IPS DF 19.7 (cell line): ENCODE measurements at places on chromosomes 1 and 21.

GRCh38 chr1:191618181-191618580 lies 540.1 kb upstream of the RGS18 start:
- DNase-seq: no peak

DNA sequence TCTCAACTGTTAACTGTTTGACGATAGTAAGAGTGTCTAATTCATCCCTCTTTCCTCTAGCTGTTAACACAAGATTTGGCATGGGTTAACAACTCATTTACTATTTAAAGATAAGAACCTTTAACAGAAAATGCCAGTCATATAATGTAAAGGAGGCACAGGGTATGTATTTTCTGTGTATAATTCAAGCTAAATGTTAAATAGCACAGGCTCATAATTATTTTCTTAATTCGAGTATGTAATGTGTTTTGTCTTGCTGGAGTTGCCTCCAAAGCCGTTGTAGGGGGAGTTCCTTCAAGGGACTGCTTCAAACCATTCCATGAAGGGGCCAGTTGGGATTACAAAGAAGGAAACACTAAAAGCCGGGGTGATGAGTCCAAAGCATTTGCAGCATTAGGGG lies 111.5 kb downstream of the NCAM2 start:
- no peak for DNase-seq

GRCh38 chr1:197252973-197253372 lies 15.1 kb upstream of the CRB1 start:
- DNase-seq: no peak

GRCh38 chr1:38997901-38998190 lies 6.8 kb downstream of the AKIRIN1 start:
- DNase-seq: no peak

GRCh38 chr1:241749041-241749944 lies 97.2 kb downstream of the WDR64 start:
- DNase-seq: no peak

DNA sequence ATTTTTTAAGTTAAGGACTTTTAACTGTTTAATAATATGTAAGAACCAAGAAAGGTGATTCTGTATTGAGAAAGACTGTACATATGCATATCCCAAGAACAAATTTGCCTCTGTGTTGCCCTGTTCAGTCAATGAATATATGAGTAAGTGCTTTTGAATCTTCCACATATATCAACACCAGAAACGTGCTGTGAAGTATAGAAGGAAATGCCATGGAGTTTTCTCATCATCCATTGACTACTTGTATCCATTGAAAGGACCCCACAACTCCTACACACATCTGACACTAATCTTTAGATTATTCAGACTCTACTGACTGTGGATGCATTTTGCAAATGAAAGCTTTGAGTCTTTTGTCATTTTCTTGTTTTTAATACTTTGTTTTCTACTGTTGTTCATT lies 366.9 kb downstream of the S1PR1 start:
- DNase-seq: no peak

DNA sequence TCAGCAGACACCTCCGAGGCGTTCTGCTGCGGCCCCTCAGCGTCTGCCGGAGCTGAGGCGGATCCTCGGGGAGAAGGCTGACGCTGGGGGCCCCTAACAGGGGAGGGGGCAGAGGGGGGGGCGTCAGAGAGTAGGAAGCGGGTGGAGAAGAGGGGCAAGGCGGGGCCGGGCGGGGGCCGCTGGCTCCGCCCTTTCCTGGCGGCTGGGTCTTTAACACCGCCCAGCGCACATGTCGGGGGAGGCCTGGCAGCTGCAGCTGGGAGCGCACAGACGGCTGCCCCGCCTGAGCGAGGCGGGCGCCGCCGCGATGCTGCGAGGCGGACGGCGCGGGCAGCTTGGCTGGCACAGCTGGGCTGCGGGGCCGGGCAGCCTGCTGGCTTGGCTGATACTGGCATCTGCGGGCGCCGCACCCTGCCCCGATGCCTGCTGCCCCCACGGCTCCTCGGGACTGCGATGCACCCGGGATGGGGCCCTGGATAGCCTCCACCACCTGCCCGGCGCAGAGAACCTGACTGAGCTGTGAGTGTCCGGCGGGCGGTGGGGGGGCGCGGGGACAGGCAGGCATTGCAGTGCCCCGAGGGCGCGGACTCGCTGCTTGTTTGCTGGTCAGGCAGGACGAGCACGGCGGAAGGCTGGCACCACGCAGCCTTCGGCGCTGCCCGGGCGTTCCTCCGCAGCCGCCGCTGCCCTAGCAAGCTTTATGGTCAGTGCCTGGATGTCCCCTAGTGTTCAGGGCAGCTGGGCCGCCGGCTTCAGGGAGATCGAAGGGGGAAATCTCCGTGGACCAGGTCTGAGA lies at the start of gene NTRK1:
Gene NTRK1, plus strand, starts transcription at position 238 of the 796 bp plus-strand sequence. Its CDS starts 70 bp downstream, at position 308.
- DNase-seq: no peak

DNA sequence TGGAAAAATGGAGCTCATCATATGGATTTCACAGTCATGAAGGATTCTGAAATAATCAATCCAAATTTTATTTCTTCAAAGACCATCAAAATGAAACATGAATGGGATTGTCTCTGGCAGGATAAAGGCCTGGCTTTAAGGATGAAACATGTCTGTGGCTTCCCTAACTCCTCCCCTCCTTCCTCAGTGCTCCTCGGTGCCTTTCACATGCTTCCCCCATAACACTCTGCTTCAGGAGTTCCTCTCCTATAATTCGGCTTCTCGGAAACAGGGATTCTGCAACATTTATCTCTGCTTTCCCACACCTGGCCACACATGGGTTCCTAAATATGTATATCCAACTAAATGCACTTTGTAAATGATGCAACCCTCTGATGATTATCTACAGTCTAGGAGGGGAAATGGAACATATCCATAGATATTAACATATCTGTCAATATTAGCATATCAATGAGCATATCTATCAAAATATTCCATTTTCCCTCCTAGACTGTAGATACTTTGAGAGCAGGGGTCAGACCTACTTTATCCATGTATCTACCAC lies 153.8 kb downstream of the PLPP3 start:
- DNase-seq: no peak

GRCh38 chr1:236307435-236307834 lies 25.7 kb upstream of the ERO1B start:
- no peak for DNase-seq

DNA sequence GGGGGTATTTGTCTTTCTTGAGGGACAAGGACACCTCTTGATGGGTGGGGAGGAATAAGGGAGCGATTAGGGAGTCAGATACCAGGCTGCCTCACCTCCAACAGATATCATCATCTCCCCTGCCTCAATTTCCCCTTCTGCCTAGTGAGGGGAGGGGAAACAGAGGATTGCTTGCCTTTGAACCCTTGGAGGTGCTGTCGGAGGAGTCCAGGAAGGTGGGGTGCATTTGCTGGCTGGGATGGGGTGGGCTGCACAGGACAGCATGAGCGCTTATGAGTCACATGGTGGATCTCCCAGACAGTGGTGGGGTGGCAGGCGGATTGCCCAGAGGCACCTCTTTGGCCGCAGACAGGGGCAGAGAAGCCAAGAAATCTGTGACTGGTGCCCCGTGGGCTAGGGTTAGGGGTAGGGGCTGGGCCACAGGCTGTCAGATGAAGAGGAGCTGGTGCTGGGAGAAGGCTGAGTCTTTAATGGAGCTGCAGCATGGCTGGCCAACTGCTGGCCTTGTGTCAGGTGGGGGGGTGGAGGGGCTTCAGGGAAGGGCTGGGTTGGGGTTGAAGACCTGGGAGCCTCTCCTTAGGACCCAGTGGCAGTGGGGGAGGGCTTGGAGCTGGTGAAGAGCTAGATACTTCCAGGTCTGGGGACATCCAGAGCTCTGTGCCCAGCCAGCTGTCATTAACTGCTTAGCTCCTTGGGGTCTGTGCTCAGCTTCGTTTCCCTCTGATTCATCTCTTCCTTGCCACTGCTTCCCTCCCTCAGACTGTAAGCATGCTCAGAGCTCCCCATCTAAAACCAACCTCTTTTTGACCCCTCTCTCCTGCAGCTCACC lies 7.0 kb upstream of the ADORA1 start:
- DNase-seq: no peak

DNA sequence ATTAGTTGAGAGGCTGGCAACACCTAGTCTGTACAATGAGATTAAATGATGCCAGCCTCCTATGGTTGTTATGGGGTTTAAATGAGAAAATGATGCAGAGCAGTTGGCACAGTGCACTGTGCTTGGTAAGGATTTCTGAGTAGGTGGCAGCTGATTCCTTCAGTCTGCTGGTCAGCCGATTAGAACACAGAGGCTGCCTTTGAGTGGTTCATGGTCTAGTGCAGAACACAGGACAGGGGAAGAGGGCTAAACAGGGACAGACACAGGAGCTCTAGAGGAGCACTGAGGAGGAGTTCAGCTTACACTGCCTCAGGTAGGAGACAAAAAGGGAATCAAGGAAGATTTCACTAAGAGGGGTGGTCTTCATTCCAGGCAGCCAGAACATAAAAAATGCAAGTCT lies 1.4 kb downstream of the TIE1 start:
- no peak for DNase-seq

- DNase-seq: no peak
Observed at GRCh38 chr21:18840239-18840638, 436.7 kb upstream of the TMPRSS15 start.

- no peak for DNase-seq
Observed at GRCh38 chr1:206898089-206898914, 1.1 kb downstream of the IL24 start.

- no peak for DNase-seq
Observed at GRCh38 chr1:26014179-26014578, 7.4 kb upstream of the EXTL1 start.

DNA sequence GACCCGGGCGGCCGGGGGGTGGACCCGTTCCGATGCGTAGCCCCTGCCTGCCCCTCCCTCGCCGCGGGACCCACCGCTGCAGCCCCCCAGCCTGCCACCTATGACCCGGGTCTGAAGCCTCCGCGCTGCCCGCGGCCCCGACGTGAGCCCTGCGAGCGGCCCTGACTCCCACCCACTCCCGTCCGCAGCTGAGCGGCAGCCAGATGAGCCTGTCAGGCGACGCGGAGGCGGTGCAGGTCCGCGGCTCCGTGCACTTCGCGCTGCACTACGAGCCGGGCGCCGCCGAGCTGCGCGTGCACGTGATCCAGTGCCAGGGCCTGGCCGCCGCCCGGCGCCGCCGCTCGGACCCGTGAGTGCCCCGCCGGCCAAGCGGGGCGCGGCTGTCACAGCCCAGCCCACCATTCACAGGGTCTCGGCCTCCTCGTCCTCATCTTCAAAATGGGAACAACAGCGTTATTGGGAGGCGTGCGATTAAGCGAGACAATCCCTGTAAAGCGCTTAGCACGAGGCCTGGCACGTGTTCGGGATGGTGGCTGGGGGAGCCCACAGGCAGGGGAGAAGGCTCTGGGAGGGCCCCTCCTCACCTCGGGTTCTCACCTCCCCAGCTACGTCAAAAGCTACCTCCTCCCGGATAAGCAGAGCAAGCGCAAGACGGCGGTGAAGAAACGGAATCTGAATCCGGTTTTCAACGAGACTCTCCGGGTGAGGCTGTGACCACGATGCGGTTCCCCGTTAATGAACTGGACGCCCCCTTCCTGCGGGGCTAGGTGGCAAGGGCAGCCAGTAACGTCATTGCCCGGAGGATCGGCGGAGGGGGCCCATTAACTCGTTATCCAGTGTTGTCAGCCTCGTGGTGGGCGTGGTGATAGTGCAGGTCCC lies 8.2 kb downstream of the SYTL1 start:
- DNase-seq: no peak

DNA sequence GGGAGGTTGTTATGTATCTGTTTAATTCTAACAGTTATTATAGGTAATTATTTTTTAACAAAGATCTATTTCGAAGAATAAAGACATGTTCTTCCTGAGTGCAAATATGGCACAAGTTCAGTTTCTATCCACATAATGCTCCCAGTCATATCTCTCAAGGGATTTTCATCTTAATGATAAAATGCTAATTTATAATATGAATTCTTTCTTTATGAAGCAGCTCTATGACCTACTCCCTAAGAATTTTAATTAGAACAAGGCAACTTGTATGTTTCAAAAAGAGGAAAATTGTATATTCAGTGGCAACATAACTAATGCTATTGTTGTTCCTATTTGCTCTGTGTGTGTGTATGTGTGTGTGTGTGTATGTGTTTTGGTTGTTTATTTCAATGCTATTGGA lies 1222.1 kb upstream of the NCAM2 start:
- no peak for DNase-seq

GRCh38 chr1:215895276-215895675 lies 328.2 kb downstream of the KCTD3 start:
- no peak for DNase-seq

DNA sequence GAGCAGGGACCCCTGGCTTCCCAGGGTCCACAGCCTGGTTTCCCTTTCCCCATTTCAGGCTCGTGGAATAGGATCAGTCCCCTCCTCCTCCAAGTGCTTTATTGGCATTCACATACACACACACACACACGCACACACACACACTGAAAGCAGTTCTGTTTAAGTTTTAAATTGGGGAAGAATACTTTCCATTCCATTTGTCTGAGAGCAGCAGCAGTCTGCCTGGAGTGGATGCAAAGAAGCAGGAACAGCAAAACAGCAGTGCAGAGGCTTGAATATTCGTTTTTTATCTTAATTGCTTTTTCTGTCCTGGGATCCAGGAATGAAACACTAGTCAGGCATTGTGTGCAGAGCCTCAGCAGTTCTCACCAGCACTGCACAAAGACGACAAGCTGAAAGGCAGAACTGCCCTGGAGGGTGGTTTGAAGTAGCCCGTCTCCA lies 7.1 kb downstream of the CYB561D1 start:
- no peak for DNase-seq

- no peak for DNase-seq
Observed at GRCh38 chr1:85571828-85572227, 8.7 kb upstream of the CCN1 start.

GRCh38 chr1:222004034-222004433 lies 262.1 kb upstream of the DUSP10 start:
- no peak for DNase-seq

- DNase-seq: no peak
Observed at GRCh38 chr1:202516434-202516877, 168.0 kb downstream of the PPP1R12B start.

DNA sequence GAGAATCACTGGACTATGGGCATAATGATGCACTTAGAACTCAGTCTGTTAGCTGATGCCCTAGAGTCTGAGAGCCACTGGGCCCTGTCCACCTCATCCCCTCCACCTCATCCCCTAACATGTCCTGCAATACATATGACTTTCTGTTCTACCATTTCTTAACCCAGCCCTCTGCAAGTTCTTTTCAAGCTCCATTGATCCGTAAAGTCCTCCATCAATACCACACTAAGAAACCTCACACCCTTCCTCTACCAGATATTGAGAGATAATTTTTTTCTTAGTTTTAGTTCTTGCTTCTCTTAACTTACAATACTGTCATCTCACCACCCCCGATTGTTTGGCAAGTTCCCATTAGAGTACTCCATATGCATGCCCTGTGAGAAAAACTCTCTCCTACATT lies 22.1 kb downstream of the FCRL4 start:
- DNase-seq: no peak

DNA sequence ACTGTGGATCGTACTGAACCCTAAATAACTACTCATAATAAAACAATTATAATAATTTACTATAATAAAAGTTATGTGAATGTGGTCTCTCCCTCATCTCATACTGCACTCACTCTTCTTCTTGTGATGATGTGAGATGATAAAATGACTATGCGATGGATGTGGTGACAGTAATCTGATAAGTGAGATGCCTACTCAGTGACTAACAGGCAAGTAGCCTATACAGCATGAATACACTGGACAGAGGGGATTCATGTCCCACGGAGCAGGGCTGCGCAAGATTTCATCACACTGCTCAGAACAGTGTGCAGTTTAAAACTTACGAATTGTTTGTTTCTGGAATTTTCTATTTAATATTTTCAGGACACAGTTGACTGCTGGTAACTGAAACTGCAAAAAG lies 304.0 kb downstream of the DUSP10 start:
- DNase-seq: no peak

GRCh38 chr1:184622136-184622823 lies 132.4 kb downstream of the EDEM3 start:
- no peak for DNase-seq
